ENCODE measurements at places on chromosomes 7 and 10. TPM values are rescaled to one million over a fixed set of nuclear protein-coding genes. Genes with fewer than 3 reads are reported as not detected.

GRCh38 chr7:47594406-47594805, 12.5 kb upstream of the TNS3 start:
- DNase-seq: no peak

DNA sequence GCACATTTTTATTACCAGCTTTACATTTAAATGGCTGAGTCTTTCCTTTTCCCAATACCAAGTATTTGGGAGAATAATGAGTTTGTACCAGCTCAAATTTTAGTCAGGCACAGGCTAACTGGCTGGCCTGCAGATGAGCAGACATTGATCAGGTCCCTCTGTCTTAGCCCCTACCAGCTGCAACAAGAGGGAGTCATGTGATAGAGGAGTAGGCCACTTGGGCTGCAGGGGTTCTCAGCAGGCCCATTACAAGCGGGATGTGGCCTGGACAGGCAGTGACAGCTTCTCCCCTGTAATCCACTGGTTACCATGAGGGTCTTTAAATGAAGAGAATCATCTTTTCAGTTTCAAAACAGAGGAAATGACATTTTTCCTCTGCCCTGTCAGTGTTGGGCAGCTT, 283.6 kb downstream of the SUGCT start:
- DNase-seq: no peak

DNA sequence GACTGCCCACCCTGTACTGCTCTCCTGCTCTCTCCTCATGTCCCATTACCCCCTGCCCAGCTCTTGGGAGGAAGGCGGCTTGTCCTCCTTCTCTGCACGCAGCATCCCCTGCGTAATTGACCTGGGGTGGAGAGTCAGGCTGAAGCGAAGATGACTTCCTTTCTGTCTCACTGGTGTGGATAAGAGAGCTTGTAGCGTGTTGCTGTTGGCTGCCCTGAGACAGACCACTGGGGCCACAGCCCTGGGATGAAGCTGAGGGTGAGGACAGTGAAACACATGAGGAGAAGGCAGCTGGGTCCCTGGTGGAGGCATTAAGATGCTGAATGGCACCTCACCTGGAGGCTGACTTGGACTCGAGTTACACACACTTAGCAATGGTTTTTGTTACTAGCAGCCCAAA, 310.3 kb upstream of the ZNF32 start:
- DNase-seq: no peak

DNA sequence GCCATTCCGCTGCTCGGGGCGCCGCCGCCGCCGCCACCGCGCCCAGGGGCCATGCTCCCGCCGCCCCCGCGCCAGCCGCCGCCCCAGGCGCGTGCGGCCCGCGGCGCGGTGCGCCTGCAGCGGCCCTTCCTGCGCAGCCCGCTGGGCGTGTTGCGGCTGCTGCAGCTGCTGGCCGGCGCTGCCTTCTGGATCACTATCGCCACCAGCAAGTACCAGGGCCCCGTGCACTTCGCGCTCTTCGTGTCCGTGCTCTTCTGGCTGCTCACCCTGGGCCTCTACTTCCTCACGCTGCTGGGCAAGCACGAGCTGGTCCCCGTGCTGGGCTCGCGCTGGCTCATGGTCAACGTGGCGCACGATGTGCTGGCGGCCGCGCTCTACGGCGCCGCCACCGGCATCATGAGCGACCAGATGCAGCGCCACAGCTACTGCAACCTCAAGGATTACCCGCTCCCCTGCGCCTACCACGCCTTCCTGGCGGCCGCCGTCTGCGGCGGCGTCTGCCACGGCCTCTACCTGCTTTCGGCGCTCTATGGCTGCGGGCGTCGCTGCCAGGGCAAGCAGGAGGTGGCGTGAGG, 383 bp downstream of the MARVELD1 start:
- DNase-seq: peak; percentile 74

DNA sequence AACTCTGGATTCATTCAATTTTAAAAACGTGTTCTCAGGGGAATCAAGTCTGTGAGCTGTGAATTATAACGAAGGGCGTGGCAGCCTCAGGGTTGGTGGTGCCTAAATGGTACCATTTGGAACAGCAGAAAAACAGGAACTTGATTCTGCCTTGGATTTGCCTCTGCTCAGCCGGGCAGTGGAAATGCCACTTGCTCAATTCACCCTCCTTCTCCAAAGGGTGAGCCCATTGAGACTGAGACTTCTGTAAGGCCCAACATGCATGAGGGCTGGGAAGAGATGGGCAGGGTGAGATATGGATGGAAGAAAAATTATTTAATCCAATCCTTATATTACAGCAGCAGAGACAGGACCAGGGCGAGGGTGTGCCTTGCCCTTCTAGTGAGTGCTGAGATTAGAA, 107.1 kb upstream of the HABP2 start:
- no peak for DNase-seq

GRCh38 chr7:127885222-127885772, 145.9 kb downstream of the LRRC4 start:
- no peak for DNase-seq

DNA sequence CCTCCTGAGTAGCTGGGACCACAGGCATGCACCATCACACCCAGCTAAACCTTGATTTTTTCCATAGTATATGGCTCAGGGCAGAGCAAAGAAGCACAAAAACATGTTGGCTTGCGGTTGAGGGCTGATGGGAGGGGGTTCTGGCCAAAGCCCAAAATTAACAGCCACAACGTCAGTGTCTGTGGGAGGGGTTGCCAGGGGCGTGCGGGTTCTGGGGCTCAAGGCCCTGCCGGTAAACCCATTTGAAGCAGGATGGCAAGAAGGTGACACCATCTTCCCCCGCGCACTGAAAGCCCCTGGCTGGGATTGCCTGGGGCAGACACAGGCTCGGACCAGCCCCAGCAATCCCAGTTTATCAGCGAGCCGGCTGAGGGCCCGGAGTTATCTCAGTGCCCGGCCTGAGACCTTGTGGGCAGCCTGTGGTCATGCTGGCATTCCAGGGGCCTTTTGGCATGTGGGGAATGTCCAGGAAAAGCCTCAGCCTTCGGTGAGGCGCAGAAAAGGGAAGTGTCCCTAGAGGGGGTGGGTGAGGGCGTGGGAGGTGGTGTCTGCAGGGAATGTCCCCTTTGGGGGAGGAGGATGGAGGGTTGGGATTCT, 167.7 kb upstream of the TNRC18 start:
- DNase-seq: no peak

The NEURL1 gene
- 35.9 TPM for polyA plus RNA-seq

The HOXA7 gene
- 6.2 TPM for polyA plus RNA-seq
